Kidney (tissue), 22 donors: ENCODE measurements at places on chromosomes 7 and 10. TPM values are rescaled to one million over a fixed set of nuclear protein-coding genes. Genes with fewer than 3 reads are reported as not detected.

The NCF1 gene
- 0.92 TPM for polyA plus RNA-seq

The PVRIG gene
- polyA plus RNA-seq: not detected

The NACAD gene
- 5.0 TPM for polyA plus RNA-seq

The CALCR gene
- polyA plus RNA-seq: 0.97 TPM

The TMEM213 gene
- polyA plus RNA-seq: 96.9 TPM

The GNAT3 gene
- not detected for polyA plus RNA-seq

The C7orf33 gene
- not detected for polyA plus RNA-seq

The PTF1A gene
- not detected for polyA plus RNA-seq

The BTBD16 gene
- 0.34 TPM for polyA plus RNA-seq

The MRC1 gene
- polyA plus RNA-seq: 3.4 TPM

The VPS37D gene
- polyA plus RNA-seq: 19.3 TPM

The ADK gene
- polyA plus RNA-seq: 38.3 TPM

The SEMA3A gene
- polyA plus RNA-seq: 0.34 TPM

GRCh38 chr10:119079599-119080520 is 757 bp downstream of the EIF3A start:
- peak; percentile 81 for DNase-seq

GRCh38 chr7:99642027-99642426 is 25.3 kb downstream of the ZSCAN25 start:
- DNase-seq: no peak

GRCh38 chr10:98910048-98910447 is 325.6 kb downstream of the HPSE2 start:
- no peak for DNase-seq

DNA sequence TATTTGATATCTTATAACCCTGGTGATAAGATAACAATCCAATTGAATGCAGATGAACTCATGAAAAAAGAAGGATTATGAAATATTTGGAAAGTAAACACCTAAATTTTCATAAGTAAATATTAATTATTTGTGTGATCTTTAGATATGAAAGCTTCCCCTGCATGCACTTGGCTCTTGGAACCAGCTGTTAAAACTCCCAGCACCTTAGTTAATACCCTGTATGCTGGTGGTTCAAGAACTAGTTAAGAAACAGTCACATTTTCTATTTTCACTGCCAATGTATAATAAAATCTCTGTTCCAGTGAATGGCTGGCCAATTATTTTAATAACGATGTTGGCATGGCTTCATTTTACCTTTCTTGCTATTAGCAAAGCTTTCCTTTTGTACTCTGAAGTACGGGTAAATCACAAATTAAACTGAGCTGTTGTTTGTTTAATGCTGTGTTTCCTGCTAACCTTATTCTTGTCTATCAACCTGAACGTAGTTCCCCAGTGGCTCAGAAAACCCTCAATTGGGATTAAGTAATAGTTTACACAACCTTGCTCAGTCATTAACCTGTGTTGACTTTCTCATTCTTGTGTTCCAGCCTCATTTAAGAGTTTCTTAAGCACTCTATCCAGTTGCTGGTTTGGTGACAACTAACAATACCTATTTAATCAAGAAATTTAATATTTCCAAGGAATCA is 38.9 kb downstream of the MET start:
- DNase-seq: no peak

- no peak for DNase-seq
Measured at GRCh38 chr10:129191797-129192196, 275.2 kb upstream of the MGMT start.

- no peak for DNase-seq
Measured at GRCh38 chr7:115689941-115690340, 340.6 kb downstream of the TFEC start.

DNA sequence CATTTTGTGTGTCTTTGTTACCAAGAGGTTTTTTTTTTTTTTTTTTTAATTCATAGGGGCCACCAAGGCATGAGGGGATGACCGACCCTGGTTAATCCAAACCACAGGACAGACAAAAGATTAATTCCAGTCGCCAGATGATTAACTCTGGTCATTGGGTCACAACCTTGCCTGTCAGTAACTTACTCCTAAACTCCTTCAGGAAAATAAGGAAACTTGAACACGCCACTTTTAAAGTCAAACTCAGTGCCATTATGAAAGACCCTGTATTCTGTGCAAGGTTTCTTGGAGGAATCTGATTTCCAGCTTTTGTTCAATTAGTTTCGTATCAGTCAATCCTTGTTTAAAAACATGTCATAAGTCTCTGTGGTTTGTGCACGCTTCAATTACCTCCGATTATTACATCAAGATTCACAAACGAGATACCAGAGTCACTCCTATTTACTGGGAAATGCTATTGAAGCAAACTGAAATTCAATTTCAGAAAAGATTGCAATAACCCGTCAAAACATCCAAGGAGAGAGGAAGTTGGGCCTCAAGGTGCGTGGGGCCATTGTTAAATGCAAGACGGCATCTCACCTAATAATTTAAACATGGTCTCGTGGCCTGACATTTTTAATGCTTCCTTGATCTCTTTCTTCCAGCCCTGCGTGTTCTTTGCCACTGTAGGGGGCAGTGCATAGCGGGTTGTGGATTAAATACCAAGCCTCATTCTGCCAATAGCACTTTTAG is 44.0 kb downstream of the NRP1 start:
- DNase-seq: no peak

- DNase-seq: no peak
Measured at GRCh38 chr7:83861-84632, 108.3 kb upstream of the FAM20C start.

DNA sequence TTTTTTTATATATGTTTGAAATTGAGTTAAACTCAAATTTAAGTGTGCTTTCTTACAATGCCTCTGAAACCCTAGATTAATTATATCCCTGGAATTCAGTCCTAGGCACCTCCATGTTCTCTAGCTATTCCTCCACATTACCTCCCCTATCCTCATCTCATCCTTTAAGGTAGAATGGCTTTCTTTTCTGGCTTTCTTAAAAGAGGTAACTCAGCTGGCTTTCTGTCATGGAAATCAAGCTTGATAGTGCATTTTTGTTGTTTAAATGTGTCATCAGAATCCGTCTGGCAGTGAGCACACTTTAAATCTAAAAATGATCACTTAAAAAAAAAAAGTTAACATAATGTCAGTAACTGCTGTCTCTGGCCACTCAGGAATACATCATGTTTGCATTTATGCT is 42.2 kb downstream of the AHR start:
- no peak for DNase-seq

- DNase-seq: no peak
Measured at GRCh38 chr10:113524120-113524519, 28.7 kb upstream of the HABP2 start.

DNA sequence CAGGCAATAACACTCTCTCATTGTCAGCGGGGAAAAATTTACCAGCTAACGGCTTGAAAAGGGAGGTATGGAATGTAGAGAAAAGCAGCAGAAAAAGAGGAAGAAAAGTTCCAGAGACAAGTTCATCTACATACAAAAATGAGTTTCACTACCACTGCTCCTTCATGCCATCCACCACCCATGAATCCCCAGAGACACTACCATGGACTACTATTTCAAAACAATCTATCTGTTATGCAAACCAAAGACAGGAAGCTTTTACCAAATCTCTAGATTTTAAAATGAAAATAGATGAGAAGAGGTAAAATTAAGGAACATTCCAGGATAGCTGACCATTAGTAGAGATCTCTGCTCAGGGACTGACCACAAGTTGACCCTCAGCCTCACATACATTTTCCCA is 189.0 kb upstream of the GRM3 start:
- no peak for DNase-seq

- no peak for DNase-seq
Measured at GRCh38 chr7:2105917-2106316, 126.8 kb downstream of the MAD1L1 start.

DNA sequence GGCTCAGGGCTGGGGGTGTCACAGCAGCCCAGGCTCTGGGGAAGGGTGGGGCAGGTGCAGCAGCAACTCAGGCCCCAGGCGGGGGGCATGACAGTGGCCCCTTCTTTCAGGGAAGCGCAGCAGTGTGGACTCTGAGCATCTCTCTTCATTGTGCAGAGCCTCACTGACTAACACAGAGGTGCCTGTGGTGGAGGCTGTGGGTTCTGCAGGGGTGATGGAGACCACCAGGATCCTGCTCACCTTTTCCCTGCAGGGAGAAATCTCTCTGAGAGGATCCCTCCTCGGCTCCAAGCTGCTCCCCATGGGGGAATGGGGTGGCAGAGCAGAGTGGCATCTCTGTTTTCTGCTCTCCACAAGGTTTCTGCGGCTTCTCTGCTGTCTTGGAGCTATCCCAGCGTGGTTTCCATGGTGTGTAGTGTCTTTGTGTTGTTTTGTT is 37.8 kb upstream of the SHH start:
- no peak for DNase-seq

GRCh38 chr10:97612386-97612785 is 20.9 kb downstream of the MORN4 start:
- DNase-seq: peak; percentile 68

- peak; percentile 7 for DNase-seq
Measured at GRCh38 chr10:99457813-99458212, 27.4 kb upstream of the GOT1 start.

GRCh38 chr10:91201213-91201996 is 19.1 kb upstream of the PCGF5 start:
- no peak for DNase-seq

DNA sequence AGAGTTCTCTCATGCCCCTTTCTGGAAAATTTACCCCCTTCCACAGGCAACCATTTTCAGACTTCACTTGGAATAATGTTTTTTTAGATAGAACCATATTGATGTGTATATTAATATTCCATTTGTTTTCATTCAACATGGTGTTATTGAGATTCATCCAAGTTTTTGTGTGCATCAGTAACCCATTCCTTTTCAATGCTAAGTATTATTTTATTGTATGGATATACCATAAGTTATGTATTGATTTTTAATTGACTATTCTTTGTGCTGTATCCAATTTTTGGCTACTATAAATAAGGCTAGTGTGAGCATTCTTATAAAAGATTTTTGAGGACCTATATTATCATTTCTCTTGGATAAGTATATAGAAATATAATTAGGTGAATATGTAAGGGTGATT is 1025.7 kb downstream of the GRM8 start:
- no peak for DNase-seq

GRCh38 chr7:80785276-80785675 is 133.6 kb downstream of the SEMA3C start:
- DNase-seq: no peak

DNA sequence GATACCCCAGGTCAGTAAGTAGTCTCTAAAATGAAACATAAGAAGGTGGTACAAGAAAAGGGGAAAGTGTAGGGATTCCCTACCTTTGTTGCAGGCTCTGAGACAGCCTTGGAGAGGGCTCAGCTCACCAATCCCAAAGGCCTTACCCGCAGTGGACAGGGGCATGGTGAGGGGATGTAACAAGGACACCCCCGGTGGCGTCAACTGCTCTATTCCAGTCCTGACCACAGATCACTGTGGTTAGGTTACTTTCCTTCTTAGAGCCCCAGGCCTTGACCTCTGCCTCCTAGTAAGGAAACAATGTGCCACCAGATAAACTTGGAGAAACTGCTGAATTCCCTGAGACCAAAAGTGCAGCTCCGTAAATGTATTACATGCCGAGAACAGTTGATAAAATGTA is 17.5 kb downstream of the PLXNA4 start:
- DNase-seq: no peak
